ENCODE measurements at places on chromosomes 12 and 14.

GRCh38 chr12:47767216-47767724, 5.8 kb upstream of the SLC48A1 start:
- DNase-seq: peak; percentile 19

DNA sequence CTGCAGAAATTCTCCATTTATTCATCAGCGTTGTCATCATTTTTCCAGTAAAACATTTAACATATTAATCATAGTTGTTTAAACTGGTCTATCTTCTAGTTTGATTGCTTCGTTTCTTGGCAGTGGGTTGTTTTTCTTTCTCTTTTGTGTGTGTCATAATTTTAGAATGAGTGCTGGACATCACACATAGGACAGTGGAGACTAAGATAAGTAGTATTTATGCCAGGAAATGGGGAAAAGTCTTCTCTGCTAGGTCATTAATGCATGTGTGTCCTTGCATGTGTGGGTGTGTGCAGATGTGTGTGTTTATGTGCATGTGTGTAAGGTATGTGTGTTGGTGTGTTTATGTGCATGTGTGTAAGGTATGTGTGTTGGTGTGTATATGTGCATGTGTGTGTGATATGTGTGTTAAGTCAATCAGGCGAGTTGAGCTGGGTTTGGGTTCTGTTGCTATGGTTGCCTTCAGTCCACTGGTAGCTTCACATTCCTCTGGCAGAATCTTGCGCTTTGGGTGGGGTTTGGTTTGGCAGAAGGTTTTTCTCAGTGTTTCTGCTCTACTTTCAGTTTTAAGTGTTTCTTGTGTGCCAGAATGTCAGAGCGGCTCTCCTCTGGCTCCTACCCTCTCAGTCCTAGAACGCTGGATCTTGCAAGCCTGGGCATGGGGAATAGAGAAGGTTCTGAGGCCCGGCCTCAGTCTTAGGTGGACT, 7.8 kb upstream of the ADGRD1 start:
- no peak for DNase-seq

DNA sequence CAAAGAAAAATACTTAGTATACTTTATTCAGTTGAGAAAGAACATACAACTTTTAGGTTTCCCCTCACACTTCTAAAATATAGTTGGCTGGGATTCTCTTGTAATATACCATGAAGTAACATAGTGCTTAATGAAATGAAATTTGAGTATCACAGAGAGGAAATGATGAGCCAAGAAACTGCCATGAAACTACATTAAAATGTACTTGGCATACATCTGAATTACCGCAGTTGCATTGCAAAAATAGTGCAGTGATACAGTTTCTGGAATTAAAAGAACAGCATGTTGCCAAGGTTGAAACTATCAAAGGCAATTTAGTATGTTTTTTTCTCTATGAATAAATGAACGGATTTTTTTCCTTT, 389.2 kb downstream of the TMEM117 start:
- no peak for DNase-seq

DNA sequence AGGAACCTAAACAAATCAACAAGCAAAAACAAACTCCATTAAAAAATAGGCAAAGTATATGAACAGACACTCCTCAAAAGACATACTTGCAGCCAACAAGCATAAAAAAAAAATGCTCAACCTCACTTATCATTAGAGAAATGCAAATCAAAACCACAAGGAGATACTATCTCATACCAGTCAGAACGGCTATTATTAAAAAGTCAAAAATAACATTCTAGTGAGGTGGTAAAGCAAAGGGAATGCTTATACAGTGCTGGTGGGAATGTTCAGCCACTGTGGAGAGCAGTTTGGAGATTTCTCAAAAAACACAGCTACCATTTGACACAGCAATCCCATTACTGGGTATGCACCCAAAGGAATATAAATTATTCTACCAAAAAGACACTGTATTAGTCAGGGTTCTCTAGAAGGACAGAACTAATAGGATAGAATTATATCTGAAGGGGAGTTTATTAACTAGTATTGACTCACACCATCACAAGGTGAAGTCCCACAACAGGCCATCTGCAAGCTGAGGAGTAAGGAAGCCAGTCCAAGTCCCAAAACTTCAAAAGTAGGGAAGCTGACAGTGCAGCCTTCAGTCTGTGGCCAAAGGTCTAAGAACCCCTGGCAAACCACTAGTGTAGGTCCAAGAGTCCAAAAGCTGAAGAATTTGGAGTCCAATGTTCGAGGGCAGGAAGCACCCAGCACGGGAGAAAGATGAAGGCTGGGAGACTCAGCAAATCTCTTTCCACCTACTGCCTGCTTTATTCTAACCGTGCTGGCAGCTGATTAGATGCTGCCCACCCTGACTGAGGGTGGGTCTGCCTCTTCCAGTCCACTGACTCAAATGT, 101.6 kb upstream of the KRAS start:
- DNase-seq: no peak

DNA sequence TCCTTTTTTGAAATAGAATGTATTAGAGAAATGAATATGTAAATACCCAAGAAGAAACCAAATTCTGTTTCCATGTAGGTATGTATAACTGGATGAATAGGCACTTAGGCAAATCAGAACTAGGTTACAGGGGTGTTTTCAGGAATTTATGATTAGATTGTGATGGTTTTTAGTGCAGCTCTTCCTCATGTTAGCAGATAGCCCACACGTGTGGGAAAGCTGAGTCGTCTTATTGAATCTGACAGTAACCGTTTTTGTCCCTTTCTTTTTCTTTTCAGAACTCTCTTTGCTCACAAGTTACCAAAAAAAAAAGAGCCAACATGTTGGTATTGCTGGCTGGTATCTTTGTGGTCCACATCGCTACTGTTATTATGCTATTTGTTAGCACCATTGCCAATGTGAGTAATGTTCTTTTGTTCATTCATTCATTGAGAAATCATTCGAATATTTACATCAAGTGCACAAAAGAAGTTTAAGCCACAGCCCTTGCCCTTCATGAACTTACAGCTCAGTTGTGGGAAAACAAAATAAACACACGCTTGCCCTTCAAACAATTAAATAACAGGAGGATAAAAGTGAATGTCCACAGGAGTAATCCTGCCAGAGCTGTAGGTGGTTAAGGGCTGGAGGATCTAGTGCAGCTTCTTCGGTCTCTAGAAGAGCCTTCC, 14.8 kb downstream of the EMP1 start:
- DNase-seq: no peak

GRCh38 chr12:126768517-126768916, 1498.5 kb upstream of the TMEM132C start:
- no peak for DNase-seq

GRCh38 chr14:96805956-96806355, 8.8 kb downstream of the VRK1 start:
- no peak for DNase-seq

GRCh38 chr12:98799146-98799810, 154.2 kb downstream of the APAF1 start:
- DNase-seq: no peak

DNA sequence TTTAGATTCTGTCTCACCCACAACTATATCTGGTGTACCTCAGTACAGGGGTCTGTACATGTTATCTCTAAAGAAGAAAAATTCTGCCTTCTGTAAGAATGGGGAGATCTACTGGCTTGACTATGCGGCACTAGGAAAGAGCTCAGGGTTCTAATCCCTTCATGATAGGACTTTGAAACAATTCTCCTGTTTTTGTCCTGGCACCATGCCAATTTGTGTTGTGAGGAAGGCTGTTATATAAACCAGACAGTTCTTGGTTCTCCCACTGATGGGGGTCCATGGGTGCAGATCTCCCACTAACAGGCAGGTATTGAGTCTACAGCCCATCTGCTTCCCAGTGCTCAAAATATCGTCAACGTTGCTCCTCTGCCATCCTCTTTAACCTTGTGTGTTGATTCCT, 883.7 kb downstream of the GALC start:
- DNase-seq: no peak

- no peak for DNase-seq
Observed at GRCh38 chr12:5742258-5742657, 202.8 kb downstream of the ANO2 start.

DNA sequence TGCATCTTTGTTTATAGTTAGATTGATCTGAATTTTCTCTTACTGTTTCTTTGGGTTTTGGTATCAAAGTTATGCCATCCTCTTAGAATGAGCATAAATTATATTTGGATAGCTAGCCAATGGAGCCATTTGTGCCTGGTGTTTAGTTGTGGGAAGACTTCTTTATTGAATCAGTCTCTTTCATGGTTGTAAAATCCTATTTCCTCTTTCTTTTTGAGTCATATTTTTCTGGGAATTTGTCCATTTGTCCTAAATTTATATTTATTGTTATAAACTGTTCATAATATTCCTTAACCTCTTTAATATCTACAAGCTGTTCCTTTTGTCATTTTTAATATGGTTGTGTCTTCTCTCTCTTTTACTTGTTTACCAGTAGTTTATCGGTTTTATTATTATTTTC, 462.5 kb downstream of the AEBP2 start:
- DNase-seq: no peak

- DNase-seq: no peak
Observed at GRCh38 chr14:34966413-34966812, 16.4 kb upstream of the SRP54 start.

DNA sequence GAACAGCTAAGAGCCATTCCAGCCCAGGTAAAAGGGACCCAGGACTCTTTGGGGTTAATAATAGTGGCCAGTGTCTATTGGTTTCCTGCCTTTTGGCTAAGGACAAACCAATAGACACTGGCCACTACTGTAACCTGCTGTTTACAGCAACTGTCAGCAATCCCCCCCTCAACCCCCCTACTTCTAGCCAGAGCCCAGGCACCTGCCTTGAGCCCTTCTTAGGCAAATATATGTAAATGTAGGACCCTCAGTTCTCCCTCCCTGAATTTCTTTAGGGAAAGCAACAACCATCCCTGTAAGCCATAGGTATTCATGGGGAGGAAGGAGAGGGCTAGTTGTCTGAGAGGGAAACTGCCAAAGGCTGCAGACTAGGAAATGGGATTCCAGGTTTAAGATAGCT, 22.3 kb downstream of the HOXC4 start:
- no peak for DNase-seq

DNA sequence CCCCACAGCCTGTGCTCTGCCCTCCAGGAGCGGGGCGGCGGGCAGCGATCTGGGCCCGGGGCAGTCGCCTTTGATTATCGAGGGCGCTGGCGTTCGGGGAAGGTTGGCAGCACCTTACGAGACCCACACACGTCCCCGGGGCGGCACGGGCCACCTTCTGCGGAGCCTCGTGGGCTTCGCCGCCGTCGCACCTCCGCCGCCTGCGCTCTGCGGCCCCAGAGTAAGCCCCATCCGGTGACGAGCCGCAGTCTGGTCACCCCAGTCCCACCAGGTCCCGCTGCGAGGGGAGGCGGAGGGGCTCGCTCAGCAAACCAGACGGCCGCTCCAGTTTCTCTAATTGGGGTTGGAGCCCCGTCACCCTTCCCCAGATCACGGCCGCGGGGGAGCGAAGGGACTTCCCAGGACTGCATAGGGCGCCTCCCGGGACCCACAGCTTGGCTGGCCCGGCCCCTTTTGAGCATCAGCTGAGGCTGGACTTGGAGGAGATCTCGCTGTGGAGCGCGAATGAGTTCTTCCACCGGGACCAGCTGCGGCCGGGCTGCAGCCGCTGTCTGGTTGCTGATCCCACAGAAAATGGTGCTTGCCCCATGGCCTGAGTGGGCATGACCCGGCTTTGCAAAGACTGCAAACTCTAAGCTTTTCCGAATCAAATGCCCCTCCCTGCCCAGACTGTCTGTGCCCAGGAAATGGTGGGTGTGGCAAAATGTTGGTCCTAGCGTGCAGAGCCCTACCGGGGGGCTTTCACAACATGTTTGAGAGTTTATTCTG, 560 bp downstream of the LGALS3 start:
- DNase-seq: no peak

DNA sequence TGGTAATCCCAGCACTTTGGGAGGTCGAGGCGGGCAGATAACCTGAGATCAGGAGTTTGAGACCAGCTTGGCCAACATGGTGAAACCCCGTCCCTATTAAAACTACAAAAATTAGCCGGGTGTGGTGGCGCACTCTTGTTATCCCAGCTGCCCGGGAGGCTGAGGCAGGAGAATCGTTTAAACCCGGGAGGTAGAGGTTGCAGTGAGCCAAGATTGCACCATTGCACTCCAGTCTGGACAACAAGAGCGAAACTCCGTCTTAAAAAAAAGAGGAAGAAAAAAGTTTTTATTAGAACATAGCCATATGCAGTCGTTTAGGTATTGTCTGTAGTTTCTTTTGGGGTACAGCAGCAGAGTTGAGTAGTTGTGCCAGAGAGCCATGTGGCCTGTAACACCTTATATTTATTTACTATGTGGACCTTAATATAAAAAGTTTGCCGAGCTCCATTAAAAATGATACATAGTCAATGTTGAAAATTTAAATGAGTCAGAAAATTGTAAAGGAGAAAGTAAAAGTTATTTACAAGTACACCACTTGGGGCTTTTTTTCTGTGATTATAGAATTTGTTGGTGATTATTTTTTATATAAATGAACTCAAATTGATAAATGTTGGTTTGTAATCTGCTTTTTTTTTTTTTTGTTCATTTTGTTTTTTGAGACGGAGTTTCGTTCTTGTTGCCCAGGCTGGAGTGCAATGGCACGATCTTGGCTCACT, 2.2 kb downstream of the ADIPOR2 start:
- no peak for DNase-seq

- DNase-seq: no peak
Observed at GRCh38 chr12:104526320-104526719, 69.6 kb downstream of the CHST11 start.

DNA sequence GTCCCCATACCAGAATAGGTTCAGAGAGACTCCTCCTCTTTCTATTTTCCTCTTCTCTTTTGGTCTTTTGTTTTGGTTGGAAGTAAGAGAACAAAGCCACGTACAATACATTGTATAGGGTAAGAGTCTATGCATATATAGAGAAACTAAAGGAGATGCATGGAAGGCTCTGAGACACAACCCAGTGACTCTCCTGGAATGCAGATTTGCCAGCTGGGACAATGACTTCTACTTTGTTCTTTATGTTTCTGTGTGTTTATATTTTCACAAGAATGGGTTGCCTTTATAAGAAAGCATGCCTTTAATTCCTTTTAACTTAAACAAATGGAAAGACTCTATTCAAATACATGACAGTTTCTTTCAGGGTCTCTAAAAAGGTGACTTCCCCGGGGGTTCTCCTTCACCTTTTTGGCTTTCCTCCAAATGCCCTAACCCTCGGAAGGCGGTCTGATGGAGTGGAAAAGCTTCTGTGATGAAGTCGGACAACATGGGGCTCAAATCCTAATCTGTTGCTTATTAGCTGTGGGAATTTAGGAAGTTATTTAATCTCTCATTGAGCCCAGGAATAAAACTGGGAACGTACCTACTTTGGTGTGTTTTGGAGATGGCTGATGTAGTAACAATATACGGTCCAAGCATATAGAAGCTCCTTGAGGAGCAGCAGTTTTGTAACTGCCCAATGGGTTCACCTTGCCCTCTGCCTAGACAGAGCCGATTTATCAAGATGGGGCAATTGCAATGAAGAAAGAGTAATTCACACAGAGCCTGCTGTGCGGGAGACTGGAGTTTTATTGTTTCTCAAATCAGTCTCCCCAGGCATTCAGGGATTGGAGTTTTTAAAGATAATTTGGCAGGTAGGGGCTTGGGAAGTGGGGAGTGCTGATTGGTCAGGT, 9.1 kb upstream of the SERPINA1 start:
- no peak for DNase-seq

GRCh38 chr12:105774037-105774436, 364.7 kb downstream of the NUAK1 start:
- DNase-seq: no peak

- no peak for DNase-seq
Observed at GRCh38 chr14:105281371-105282097, 19.3 kb downstream of the BRF1 start.

All from amygdala (tissue), 56 donors.